ENCODE measurements at places on chromosomes 11 and 22.

GRCh38 chr11:72662036-72662435 is 12.2 kb downstream of the PDE2A start:
- no peak for DNase-seq

DNA sequence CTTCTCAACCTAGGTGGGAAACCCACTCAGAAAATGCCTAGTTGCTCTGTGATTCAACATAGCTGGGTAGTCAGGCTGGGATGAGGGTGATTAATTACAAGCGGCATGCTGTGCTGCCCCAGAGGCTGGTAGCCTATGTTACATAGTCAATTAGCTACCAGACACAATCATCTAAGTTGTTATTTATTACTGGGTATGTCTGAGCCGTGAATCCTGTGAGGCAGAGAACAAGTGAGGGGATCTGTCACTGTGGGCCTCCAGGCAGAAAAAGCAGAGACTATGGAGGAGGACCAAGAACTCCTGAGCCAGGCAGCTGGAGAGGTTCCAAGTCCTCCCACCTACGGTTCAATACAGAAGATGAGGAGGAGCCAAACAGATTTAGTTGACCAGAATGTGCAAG is 186.6 kb upstream of the BDNF start:
- DNase-seq: no peak

DNA sequence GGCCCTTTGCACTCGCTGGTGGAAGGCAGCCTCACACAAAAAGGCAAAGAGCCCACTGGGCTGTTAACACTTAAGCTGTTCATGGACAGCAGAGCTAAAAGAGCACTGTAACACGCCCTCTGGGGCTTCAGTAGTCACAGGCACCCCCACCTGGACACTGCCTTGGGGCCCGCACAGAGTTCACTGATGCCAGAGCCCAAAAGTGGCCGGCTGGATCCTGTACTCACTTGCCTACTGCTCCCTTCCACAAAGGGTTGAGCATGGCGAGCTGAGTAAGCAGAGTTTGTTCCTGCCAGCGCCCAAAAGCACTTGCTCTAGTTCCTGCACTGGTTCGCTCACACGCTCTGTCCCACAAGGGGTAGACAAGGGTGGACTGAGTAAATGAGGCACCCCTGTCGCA is 78.8 kb downstream of the RELT start:
- DNase-seq: peak; percentile 64

DNA sequence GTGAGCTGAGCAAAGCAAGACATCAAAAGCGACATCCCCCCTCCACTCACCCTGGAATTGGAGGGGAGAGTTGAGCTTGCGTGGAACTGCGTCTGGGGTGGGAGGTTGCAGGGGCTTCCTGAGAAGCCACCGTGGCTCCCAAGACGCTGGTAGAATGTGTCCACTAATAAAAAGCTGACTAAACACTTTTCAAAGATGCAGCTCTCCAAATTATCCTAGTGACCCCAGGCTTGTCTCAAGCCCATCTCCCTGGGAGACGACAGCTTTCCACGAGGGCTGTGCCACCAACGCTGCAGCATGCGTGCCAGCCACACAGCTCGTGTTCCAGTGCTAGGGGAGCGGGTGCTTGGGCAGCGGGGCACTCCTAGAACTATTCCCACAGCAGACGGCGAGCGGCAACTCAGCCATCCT is 6.3 kb upstream of the GAL start:
- no peak for DNase-seq

- no peak for DNase-seq
Observed at GRCh38 chr11:124276081-124276480, 19.9 kb downstream of the OR8G5 start.

- peak; percentile 13 for DNase-seq
Observed at GRCh38 chr11:19953909-19954308, 206.4 kb downstream of the DBX1 start.

GRCh38 chr11:85685820-85686459 is at the start of gene CCDC89:
TSS of gene CCDC89 (minus strand) at chr11:85686195. CDS start at chr11:85686130, 65 bp downstream.
- no peak for DNase-seq

- no peak for DNase-seq
Observed at GRCh38 chr22:42966497-42966896, 48.5 kb downstream of the PACSIN2 start.

- no peak for DNase-seq
Observed at GRCh38 chr11:98099371-98099770, 921.4 kb upstream of the CNTN5 start.

- DNase-seq: no peak
Observed at GRCh38 chr11:78841456-78842060, 266.9 kb upstream of the NARS2 start.

DNA sequence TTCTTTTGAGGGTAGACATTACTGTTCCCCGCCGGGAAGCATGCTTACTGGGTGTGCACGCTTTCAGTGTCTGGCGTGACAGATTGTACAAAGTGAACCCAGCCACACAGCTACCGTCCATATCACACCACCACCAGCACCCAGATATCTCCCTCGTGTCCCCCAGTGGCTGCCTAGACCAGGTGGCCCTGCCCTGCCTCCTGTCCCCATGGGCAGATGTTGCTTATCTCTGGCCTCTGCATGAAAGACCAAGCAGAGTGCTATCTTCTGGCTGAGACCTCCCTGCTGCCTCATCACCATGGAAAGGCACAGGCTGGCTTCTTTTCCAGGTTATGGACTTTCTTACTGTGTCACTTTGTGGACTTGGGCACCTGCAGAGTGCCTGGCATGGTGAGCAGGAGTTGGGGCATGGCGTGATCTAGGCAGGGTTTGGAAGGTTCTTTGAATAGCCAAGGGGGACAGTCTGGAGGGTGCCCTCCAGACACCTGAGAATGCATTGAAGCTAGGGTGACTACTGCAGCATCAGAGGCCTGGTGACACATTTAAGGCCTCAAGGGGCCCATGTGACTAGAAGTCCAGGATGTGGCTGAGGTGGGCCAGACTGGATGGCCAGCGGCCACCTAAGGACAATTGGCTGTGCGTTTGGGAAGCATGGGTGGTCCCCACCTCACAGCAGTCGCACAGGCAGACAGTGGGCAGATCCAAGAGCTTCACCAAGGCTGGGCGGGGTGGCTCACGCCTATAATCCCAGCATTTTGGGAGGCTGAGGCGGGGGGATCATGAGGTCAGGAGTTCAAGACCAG is 4.7 kb downstream of the TANGO2 start:
- DNase-seq: no peak

DNA sequence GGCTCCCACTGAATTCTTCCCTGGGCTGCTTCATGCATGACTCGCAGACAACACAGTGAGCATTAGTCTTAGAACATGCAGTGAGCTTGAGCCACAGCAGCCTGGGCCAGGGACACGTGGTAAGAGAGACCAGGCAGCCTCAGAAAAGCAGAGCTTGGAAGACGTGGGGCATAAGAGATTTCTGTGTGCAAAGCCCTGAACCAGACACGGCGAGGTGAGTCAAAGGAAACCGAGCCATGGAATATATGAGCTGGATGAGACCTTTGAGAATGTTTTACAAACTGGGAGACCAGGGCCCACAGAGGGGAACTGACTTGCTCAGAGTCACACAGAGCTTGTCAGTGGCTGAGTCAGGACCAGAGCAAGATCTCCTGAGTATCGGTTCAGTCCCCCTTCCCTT is 8.5 kb upstream of the FXYD6 start:
- no peak for DNase-seq

DNA sequence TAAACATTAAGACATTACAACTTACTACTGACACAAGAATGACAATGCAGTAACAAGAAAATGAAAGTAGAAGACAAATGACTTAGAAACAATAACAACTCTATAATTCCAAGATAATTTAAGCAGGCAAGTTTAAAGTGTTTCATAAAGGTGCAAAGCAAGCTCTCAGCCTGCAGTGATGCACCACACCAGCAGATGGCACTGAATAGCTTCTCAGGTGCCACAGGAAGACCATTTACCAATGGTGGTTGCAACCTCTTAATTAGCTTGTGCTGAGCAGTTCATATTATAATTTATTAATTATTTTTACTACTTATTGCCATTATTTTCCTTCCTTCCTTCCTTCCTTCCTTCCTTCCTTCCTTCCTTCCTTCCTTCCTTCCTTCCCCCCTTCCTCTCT is 60.6 kb downstream of the NXPE2 start:
- no peak for DNase-seq

GRCh38 chr22:44454113-44454769 is 43.8 kb downstream of the RTL6 start:
- no peak for DNase-seq

- no peak for DNase-seq
Observed at GRCh38 chr11:87198266-87198881, 160.6 kb downstream of the TMEM135 start.

DNA sequence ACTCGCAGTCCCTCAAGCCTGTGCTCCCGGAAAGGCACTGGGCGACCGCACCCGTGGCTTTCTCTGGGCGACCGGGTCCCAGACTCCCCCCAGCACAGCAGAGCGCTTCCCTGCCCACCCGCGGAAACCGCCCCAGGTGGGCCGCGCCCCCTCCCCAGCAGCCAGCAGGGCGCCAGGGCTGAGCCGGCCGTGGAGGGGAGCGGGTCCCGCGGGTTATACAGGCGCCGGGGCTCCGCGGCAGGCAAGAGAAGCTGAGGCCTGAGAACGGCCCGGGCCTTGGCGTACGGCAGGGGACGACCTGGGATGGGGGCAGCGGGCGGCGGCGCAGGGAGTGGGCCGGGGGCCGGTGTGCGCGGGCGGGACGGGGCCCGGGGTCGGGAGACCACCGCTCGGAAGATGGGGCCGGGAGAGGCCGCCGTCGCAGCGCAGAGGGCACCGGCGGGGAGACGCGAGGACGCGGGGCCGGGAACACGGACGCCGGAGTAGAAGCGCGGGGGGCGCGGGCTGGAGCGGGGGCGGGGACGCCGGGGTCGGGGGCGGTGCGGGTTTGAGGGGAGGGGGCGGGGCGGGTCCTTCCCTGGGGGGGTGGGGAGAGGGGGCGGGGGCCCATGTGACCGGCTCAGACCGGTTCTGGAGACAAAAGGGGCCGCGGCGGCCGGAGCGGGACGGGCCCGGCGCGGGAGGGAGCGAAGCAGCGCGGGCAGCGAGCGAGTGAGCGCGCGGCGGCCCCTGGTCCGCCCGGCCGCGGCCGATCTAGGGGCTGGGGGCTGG is at the start of gene MDK:
Gene MDK (plus strand): TSS at position 622 of the 771 bp plus-strand sequence. CDS start 389 bp downstream, outside the sequence.
- DNase-seq: no peak

DNA sequence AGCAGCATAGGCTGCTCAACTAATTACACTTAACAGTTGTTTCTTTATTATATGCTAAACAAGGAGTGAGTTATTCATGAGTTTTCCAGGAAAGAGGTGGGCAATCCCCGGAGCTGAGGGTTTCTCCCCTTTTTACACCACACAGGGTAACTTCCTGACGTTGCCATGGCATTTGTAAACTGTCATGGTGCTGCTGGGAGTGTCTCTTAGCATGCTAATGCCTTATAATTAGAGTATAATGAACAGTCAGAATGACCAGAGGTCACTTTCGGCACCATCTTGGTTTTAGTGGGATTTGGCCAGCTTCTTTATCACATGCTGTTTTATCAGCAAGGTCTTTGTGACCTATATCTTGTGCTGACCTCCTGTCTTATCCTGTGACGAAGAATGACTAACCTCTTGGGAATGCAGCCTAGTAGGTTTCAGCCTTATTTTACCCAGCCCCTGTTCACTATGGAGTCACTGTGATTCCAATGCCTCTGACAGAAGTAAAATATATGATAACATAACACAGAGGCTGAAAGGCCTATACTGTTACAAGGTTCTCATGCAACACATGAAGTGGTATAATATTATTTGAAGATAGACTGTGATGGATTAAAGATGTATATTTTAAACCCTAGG is 41.3 kb upstream of the RDX start:
- no peak for DNase-seq

DNA sequence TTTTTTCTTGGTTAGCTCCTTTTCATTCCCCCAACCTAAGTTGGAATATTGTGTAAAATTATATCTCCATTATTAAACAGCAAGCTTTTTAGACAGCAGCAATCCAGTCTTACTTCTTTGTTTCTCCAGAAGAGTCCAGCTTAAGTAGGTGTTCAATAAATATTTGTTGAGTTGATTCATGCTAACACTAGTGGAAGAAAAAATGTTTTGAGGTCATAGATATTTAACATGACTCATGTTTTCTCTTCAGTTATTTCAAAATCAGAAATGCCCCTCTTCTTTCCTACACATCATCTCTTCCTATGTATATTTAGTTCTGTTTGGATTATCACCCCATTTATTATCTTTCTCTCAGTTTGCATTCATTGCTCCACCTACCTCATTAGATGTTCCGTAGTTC is 20.3 kb downstream of the CCDC83 start:
- DNase-seq: no peak

GRCh38 chr22:43320943-43321900 is 21.9 kb downstream of the SCUBE1 start:
- no peak for DNase-seq

GRCh38 chr11:76320929-76321328 is 60.0 kb downstream of the THAP12 start:
- no peak for DNase-seq

GRCh38 chr11:134360050-134360835 is 28.5 kb downstream of the GLB1L2 start:
- peak; percentile 86 for DNase-seq

DNA sequence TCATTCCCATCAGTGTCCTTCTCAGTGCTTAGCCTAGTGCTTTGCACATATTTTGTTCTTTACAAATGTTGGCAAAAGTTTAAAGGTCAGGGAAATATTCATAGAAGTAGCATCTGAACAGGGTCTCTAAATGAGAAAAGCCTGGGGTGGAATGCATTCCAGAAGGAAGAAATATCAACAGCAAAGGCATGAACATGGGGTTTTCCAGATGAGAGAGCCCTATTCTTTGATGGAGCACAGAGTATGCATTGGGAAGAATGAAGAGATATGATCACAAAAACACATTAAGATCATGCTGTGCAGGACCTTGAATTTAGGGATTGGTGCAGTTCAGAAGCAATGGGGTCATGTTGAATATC is 140.2 kb downstream of the SNX19 start:
- DNase-seq: no peak

- no peak for DNase-seq
Observed at GRCh38 chr11:122617926-122618325, 37.6 kb upstream of the UBASH3B start.

DNA sequence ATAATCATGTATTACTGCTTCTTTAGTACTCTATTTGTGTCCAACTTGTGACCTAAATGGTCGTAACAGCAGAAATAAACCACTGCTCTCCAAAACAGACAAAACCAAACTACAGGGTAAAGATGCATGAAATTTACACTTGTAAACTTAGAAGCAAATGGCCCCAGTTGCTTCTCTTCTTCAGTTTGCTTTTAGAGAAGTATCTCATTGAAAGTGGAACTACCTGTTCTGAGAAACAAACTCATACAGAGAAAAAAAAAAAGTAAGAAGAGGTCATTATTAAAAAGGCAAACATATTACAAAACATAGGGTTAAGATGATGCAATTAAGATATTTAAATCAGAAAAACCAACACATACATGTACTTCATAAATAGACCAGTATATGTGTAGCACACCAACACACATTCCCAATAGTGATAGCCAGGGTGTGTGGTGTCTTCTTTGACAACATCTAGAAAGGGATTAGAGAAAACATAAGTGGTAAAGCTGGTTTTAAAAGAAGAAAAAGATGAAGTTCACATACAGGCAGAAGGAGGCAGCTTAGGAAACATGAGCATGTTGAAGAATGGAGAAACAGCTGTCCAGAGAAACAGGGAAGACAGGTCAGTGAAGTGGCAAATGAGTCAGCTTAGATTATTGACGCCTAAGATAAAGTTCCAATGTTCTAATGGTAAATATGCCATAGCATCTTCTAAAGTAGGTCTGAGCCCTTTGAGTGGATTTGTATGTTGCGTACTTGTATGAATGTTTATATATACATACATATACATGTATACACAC is 844.7 kb upstream of the CCDC90B start:
- DNase-seq: no peak
